ENCODE measurements at places on chromosomes 4 and X.

DNA sequence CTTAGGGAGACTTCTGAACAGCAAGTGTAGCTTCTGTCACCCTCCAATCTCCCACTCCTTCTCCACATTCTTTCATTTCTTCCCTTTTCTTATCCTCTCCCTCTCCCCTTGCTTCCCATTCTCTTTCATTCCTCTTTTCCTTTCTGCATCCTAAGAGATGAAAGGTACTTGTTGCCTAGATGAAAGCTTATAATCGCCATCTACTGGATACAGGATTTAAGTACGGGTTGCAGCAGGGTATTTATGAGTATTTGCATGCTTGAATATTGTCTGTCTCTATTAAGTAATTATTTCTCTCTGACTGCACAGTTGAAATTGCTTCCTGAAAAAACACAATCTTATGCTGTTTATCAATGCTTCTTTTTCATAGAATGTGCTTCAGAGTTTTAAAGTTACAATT lies 174.0 kb upstream of the TENT5D start:
- no peak for DNase-seq

GRCh38 chr4:13903061-13903460 lies 275.5 kb upstream of the BOD1L1 start:
- DNase-seq: no peak

- no peak for DNase-seq
These were observed 95.8 kb upstream of the NAP1L5 start for GRCh38 chr4:88793475-88793874.

- DNase-seq: no peak
These were observed 99.7 kb downstream of the PDS5A start for GRCh38 chr4:39877971-39878370.

GRCh38 chr4:128134925-128135324 lies 73.8 kb downstream of the LARP1B start:
- no peak for DNase-seq

Data from stimulated activated CD8-positive, alpha-beta memory T cell treated with anti-CD3 and anti-CD28 coated beads, Interleukin-7, amount 100 ng/mL, for 1 hour (primary cell).